ENCODE measurements at places on chromosomes 6 and 20.

DNA sequence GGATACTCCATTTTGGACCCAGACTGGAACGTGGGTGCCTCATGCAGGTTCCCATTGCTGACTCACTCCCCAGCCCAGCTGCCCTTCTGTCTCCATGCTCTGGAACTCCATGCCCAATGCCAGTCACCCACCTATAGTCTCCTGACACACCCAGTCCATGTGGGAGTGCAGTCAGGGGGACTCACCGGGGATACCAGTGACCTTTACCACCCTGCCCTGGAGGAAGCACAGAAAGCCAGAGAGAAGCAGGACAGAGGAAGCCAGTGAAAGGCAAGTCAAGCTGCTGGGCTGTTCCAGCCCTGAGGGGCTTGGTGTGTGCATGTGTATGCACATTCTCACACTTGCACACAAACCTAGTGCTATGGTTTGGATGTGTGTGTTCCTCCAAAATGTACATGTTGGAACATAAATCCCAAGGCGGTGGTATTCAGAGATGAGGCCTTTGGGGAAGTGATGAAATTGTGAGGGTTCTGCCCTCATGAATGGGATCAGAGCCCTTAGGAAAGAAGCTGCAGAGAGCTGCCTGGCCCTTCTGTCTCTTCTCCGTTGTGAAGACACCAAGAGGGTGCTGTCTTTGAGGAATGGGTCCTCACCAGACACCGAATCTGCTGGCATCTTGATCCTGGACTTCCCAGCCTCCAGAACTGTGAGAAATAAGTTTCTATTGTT is 121.4 kb upstream of the MAFB start:
- no peak for DNase-seq

DNA sequence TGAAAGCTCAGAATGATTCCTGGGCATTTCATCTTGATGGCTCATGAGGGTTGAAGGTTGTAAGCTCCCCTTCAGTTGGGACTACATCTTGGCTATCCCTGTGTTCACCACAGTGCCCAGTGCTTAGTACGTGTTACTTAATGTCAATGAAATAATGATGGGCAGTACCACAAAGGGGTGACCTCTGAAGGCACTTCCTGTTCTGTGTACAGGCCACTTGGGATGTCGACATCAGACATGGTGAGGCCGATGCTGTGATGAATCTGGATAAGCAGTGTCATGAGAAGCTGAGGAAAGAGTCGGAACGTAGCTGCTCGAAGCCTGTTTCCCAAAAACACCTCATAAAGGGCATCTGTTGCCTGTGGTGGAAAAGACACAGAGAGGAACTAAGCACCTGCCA is 27.6 kb upstream of the RBL1 start:
- DNase-seq: no peak

GRCh38 chr6:158835616-158836221 is 16.6 kb upstream of the EZR start:
- DNase-seq: no peak

DNA sequence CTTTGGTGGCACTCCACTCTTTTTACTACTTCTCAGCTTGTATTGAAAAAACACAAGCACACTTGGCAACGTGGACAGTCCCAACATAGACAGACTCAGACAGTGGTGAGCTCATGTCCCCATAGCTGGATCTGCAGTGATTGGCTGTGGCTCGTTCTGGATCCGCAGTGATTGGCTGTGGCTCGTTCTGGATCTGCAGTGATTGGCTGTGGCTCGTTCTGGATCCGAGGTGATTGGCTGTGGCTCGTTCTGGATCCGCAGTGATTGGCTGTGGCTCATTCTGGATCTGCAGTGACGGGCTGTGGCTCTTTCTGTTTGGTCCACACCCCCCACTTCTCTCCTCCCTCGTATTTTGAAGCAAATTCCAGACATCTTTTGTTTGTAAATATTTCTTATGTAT is 28.0 kb downstream of the OSBPL2 start:
- DNase-seq: no peak

GRCh38 chr6:44060612-44061374 is 66.5 kb downstream of the MRPL14 start:
- no peak for DNase-seq

GRCh38 chr20:51594236-51595057 is 51.9 kb upstream of the NFATC2 start:
- DNase-seq: no peak
